SK-N-SH (cell line): ENCODE measurements at places on chromosomes 13 and 19. TPM values are rescaled to one million over a fixed set of nuclear protein-coding genes. Genes with fewer than 3 reads are reported as not detected.

CBLC gene
- polyA plus RNA-seq, result not detected in 2 replicates

ZNF792 gene
- 1.5 and 2.1 TPM in 2 replicates for polyA plus RNA-seq

CALR3 gene
- polyA plus RNA-seq, result not detected in 2 replicates

DNA sequence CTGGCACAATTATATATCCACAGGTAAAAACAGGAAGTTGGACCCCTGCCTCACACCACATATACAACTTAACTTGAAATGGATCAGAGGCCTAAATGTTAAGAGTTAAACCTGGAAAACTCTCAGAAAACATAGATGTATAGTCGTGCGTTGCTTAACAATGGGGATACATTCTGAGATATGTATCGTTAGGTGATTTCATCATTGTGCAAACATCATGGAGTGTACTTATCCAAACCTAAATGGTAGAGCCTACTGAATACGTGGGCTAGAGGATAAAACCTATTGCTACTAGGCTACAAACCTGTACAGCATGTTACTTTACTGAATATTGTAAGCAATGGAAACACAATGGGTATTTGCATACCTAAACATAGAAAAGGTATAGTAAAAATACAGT lies 14.8 kb upstream of the CALM3 start:
- no peak for DNase-seq

DNA sequence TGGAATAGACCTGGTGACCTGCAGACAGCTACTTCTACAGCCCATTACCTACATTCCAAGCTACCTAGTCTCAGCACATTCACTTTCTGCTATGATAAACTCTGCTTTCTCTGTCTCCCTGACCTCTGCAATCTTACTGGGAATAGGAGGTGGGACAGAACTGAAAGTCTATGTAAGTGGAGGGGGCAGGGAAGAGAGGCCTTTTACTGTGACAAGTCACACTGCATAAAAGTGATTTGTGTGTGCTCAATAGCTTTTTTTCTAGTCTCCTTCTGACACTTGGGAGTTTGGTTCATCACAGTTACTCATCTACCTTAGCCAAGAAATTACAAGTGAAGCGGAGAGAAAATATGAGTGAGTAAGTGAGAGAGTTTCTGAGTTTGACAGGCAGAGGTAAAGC lies 322.4 kb downstream of the OLFM4 start:
- DNase-seq, result no peak

DNA sequence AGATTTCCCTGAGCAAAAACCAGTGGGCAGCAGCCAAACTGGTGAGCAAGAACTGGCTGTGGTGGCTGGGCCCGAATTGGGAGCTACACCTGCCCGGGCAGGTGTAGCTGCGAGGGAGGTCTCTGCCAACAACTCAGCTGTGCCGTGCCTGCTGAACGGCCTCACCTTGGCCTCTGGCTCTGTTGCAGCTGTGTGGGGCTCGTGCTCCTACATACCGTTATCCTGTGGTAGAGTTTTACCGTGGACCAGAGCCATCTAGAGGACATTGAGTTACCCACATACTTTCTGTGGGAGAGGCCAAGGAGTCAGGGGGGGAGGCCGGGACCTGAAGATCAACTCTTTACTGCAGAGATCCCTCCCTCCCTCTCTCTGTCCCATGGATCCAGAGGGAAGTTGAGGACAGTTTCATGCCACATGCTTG lies 113.2 kb downstream of the TM9SF2 start:
- peak; percentile 32 for DNase-seq

GRCh38 chr19:41694196-41694595 lies 6.1 kb upstream of the CEACAM7 start:
- DNase-seq, result no peak
